ENCODE measurements at places on chromosomes 5 and 9.

GRCh38 chr5:157309796-157310195 is 43.9 kb downstream of the CYFIP2 start:
- DNase-seq, result no peak

- DNase-seq, result no peak
Measured at GRCh38 chr5:106189121-106189809, 1481.5 kb downstream of the EFNA5 start.

- DNase-seq, result peak; percentile 30
Measured at GRCh38 chr5:14932902-14933469, 61.4 kb upstream of the ANKH start.

DNA sequence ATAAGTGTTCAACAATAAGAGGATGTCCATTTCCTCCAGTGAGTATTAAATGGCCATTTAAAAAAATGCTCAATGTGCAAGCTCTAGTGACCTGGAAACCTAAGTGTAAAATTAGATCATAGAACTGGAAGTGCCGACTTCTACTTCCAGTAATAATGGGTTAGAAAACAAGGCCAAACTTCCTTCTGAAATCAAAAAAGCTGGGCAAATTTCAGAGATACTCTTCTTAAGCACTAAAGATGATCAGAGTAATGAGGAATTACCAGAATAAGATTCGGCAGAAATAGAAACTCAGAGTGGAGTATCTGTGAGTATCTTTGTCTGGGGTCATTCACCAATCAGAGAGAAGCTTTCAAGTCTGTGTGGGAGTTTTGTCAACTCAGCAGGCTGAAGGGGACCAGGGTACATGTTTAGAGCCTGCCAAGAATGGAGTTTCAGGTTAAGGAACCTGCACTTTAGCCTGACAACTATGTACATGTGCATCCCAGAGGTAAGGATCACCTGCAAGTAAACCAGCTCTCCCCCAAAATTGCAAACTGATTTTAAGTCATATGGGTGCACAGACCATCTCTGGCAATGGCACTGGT is 17.1 kb downstream of the FCN2 start:
- DNase-seq, result no peak

- DNase-seq, result no peak
Measured at GRCh38 chr9:16121601-16122286, 568.9 kb downstream of the CCDC171 start.

- DNase-seq, result no peak
Measured at GRCh38 chr5:73702951-73703350, 77.0 kb downstream of the ARHGEF28 start.

- no peak for DNase-seq
Measured at GRCh38 chr9:75471549-75472114, 383.3 kb downstream of the OSTF1 start.

GRCh38 chr5:115414406-115415142 is 118.1 kb upstream of the CCDC112 start:
- peak; percentile 8 for DNase-seq

DNA sequence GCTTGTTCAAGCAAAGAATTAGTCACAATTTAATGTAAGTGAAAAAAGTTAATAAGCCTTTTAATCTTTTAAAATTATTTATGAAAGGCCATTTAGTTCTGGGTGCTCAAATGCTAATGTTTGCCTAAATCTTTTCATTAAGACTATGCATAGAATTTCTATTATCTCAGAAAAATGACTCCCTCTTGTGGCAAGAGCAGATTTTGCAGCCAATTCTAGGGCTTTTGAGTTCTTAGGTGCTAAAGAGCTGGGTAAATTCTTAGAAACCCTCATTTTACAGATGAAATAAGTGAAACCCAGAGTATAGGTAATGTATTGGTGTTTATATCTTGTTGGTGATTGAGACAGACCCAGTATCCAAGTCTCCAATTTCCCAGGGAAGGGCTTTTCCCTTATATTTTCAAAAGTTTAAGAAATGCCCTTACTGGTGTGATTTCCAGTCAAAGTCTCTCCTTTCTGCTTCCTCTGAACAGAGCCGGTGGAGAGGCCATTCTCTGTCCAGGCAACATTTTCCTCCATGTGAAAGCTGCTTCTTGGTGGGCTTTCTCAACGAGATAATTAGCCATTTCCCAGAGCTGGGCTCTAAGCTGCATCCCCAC is 24.1 kb upstream of the PCSK5 start:
- peak; percentile 40 for DNase-seq

GRCh38 chr9:109455391-109455790 is 42.7 kb downstream of the PTPN3 start:
- DNase-seq, result no peak

DNA sequence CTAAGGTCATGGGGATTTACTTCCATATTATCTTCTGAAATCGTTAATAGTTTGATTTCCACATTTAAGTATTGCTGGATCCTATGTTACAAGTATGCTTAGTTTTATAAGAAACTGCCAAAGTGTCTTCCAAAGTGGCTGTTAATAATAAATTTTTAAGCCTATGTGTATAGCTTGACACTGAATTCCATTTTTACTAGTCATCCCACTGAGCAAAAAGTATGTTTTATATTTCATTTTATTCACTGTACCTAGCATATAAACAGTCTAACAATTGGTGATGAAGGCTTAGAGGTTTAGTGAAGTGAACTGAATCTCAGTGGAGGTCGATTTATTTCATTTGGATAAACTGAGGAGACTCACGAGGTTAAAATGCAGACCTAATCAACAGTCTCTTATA is 174.6 kb downstream of the ADAMTS6 start:
- no peak for DNase-seq

DNA sequence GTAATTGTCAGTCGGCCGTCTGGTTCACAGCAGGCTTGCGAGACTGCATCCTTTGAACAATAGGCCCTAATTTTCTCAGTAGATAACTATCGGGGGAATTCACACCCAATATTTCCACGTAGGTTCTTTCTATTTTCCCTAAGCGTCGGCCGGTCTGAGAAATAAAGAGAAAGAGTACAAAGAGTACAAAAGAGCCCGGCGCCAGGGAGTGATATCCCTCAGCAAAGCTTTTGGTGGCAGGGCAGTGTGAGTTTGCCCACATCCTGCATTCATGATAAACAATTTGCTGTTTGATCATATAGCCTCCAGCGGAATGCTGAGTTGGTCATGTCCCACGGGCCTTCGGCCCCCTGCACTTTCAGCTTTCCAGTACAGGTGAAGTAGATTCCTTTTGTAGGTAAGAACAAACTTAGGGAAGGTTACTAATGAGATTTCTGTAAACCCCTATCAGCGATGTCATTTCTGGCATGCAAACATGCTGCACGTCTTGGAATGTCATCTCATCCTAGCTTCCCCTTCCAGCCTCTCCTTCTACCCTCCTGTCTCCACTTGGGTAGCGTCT is 4.7 kb upstream of the PTGR1 start:
- no peak for DNase-seq

DNA sequence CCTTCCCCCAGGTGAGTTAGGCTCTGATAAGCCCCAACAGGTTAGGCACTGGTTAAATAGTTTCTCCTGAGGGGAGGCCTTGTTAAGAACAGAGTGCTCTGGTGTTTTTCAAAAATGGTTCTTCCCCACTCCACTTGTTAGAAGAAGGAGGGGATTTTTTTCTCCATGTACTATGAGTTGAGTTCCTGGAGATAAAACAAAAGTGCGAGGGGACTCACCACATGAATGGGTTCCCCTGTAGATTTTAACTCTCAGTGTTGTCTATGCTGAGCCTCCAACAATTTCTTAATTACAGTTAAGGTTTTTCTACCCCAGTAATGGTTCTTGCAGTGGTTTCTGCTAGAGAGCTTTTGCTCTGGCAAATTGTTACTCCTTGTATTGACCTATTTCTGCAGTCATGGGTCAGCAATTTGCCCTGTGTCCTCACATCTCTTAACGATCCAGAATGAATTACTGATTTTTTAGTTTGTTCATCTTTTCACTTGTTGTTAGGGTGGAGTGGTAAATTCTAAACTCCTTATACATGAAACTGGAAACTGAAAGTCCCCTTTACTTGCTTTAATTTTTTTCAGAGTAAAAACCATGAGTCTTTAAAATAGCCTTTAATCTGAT is 44.4 kb downstream of the SCAMP1 start:
- DNase-seq, result peak; percentile 0

DNA sequence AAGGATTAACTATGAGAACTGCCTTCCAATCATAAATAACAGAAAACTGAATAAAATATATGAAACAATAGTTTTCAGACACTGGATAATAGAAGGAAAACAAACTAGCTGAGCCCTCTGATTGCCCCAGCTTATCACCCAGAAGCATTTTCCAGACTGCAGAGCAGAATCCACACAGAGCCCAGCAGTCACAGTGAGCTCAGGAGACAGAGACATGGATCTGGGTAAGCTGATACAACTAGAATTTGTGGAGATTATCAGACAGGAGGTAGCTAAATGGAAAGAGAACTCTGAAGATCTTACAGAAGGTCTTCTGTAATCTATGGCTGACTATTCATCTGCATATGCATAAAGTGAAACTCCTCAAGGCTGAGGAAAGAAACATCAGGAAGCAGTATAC is 128.8 kb downstream of the NR2F1-AS1 start:
- DNase-seq, result no peak

DNA sequence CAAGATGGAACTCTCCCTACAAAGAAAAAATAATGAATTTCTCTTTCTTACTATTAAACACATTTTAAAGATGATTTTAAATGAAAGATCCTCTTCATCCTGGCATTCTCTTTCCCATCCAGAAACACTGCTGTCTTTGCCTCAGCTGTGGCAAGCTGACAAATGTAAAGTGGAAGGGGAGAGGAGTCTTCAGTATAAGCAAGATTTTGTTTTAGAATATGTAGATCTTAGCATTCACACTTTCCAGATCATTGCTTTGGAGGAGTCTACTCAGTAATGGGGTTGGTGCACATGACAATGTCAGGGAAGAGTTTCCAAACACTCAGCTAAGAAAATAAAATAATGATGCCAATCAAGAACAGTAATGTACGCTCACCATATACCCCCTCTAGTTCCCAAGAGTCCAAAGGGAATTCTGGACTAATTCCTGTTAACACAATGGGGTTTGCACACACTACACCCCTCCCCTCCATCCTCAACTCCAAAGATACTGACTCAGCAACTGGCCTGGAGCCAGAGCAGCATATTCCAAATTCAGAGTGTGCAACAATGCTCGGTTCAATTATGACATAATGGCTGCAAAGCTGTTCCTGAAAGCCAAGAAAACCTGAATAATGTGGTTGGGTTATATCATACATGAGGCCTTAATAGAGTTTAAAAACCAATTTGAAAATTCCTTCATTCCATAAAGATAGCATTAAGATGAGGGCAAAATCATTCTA is 4.6 kb downstream of the C5orf63 start:
- DNase-seq, result no peak

DNA sequence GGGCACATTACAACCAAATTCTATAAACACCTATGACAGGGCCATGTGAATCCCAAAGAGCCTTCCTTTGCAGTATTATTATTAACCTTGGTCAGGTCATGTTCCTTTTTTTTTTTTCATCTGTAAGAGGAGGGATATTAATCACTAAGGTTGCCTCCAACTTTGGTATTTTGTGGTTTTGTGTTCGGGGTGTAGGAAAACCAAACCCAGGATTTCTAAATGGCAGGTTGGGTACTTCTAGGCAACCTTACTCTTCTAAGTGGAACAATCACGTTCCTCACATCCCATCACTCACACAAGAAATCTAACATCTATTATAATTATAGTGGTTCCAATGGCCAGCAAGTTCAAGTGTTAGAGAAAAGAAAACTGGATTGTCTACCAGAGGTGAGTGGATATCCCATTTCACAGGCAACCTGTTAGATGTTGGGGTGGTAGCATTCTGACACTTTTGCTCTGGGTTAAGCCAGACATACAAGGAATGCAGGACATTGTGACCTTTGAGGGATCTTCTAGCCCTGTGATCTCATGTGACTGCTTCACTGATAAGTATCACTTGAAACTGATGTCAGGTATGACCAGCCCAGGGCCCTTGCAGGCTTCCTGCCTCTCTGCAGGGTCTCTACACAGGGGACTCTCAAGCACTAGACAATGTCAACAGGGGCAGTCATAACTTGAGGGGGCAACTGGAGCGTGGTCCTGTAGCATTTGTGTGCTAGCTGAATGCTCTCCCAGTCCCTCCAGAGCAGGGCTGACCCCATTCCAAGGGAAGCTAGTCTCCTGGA is 126.2 kb upstream of the VLDLR start:
- no peak for DNase-seq

DNA sequence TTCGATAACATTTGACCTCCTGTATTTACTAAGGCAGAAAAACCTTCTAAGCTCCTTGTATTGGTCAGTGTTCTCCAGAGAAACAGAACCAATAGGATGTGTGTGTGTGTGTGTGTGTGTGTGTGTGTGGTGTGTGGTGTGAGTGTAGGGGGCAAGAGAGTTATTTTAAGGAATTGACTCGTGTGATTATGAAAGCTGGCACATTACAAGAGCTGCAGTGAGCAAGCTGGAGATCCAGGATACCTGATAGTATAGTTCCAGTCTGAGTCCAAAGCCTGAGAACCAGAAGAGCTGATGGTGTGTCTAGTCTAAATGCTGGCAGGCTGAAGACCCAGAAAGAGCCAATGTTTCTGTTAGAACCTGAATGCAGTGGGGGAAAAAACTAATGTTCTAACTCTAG is 21.2 kb upstream of the PIK3R1 start:
- DNase-seq, result no peak

DNA sequence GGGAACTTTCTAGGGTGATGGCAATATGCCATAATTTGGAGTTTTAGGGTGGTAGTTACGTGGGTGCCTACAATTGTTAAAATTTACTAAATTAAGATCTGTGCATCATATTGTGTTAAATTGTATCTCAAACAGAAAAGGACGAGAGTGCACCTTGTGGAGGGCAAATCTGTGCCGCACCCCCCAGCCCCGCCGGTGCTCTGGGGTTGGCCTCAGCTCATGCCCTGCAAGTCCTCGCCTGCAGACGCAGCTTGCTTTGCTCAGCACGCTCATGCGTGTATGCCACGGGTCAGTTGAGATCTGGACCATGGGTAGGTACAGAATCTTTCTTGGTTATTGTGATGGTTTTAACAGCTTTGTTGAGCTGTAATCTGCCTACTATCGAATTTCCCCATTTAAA is 33.7 kb upstream of the FCN1 start:
- DNase-seq, result no peak

GRCh38 chr9:36214571-36214970 is 23.9 kb downstream of the CLTA start:
- no peak for DNase-seq

GRCh38 chr5:178839319-178839704 is 20.4 kb upstream of the ZNF354B start:
- DNase-seq, result peak; percentile 32

- no peak for DNase-seq
Measured at GRCh38 chr5:138274189-138274853, at the start of gene GFRA3. GFRA3 (minus strand) TSS chr5:138274621; CDS start chr5:138274424, 197 bp downstream.

DNA sequence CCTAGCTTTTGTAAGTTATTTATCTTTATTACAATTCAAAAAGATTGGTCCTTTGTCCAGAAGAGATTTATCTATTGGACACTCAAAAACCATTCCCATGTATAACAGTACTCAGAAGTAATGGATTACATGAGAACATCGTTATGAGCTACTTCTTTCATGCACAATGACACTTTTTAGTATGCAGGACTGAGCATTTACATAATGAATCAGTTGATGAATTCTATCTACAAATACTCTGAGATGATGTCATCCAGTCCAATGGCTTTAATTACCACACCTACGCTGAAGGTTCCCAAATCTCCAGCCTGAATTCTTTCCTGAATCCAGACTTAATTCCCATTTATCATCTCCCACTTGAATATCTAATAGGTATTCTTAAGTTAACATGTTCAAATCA is 75.3 kb downstream of the PTBP3 start:
- no peak for DNase-seq

GRCh38 chr5:66597183-66597757 is 1.1 kb downstream of the MAST4 start:
- no peak for DNase-seq

All from activated CD4-positive, alpha-beta T cell treated with anti-CD3 and anti-CD28 coated beads, Interleukin-10, Interleukin-2, amounts not matched to agents 100 ng/mL and 50 ng/mL, durations not matched to agents 16 hours and 8 hours (primary cell).